ENCODE measurements at places on chromosomes 4 and X.

- no peak for DNase-seq
These were observed 22.3 kb downstream of the RBMX start for GRCh38 chrX:136858007-136858756.

DNA sequence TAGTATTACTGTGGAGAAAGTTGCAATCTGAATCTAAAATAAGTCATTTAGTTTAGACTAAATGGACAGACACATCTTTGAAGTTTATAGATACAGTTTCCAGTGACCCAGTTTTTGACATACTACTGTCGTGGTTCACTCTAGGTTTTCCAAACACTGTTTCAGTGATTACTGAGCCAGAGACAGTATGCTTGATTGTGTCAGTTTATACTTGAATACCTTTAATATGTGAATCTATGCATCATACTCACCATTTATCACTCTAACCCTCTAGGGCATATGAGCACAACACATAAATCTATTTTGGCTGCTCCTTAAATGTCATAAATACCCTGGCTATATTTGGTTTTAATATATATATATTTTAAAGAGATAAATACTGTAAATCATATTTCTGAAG is 173.5 kb downstream of the GRID2 start:
- DNase-seq: no peak

GRCh38 chrX:16138108-16138427 is 14.7 kb downstream of the GRPR start:
- no peak for DNase-seq

- no peak for DNase-seq
These were observed 291.0 kb upstream of the HAND2 start for GRCh38 chr4:173821036-173821435.

DNA sequence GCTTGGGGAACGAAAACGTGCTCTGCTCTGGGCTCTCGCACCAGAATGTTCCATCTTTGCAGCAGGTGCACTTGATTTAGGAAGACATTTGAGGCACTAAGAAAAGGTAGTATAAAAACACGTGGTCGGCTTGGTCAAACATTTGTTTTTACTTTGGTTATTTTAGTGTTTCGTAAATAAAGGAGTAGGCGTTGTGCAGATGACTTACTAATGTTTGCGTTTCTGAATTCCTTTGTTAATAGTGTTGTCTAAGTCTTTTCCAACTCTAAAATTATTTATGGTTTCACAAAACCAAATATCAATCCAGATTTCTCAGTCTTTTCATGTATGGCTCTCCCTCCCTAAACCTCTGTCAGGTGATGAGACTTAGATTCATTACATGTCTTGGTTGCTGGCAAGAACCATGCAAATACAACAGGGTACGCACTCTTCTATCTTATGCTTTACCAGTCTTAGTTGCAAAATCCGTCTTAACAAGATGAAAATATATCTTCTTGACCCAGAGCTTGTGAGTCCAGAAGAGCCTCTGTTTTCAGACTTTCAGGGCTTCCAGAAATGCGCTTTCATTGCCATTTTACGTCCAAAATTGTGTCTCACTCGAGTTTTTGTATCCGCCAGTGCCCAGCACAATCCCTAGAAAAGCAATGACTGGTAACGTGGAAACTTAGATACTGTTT is 686 bp downstream of the MTHFD2L start:
- DNase-seq: no peak

DNA sequence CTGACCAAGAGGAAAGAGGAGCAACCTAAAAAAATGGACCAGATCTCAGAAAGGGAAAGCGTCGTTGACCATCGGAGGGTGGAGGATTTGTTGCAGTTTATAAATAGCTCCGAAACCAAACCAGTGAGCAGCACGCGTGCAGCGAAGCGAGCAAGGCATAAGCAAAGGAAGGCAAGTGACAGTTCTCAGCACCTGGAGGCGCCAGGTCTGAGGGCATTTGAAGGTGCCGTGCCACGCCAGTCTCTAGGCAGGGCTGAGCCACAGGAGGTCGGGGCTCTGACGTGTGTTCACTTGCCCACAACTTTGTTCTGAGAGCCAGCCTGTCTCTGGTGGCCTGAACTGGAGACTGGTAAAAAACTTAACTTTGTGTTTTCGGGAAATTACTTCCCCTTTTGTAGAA is 59.7 kb downstream of the TNIP2 start:
- DNase-seq: no peak

Data from stimulated activated CD8-positive, alpha-beta memory T cell treated with anti-CD3 and anti-CD28 coated beads, Interleukin-7, amount 100 ng/mL, for 1 hour (primary cell).